ENCODE measurements at places on chromosomes 6 and 20.

DNA sequence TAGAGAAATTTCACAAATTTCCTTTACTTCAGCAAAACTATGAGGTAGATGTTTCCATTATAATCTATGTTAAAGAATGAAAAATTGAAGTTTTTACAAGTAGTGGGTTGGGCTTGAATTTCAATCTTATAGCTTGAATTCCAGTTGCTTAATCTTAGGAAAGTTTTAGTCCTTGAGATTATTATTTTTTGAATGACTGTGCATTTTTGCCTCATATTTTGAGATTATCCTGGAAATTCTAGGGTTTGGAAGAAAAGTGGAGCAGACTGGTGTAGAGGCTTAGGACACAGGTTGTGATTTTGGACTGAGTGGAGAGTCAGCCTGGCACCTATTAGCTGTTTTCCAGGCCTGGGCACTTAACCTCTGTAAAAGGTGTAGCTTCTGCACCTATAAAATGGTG lies 5.7 kb downstream of the MTCL3 start:
- no peak for DNase-seq

- no peak for DNase-seq
These were observed 4.4 kb downstream of the LRRC73 start for GRCh38 chr6:43505718-43506117.

GRCh38 chr20:22810626-22811569 lies 224.2 kb upstream of the SSTR4 start:
- DNase-seq = no peak

DNA sequence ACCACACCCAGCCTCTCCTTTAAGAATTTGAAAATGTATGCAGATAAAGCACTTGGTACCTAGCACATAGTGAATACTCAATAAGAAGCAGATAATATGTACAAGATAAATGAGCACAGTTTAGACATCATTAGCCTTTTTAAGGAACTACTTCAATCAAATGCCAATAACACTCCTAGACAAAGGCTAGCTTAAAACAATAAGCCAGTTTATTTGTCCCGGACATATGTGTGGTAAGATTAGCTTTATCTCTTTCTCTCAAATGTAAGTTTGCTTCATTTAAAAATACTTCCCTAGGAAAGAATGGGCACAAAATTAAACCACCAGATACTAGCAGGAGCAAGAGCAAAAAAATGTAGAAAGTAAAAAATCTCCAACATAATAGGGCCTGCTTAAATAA lies 73.8 kb downstream of the MAP3K5 start:
- no peak for DNase-seq

DNA sequence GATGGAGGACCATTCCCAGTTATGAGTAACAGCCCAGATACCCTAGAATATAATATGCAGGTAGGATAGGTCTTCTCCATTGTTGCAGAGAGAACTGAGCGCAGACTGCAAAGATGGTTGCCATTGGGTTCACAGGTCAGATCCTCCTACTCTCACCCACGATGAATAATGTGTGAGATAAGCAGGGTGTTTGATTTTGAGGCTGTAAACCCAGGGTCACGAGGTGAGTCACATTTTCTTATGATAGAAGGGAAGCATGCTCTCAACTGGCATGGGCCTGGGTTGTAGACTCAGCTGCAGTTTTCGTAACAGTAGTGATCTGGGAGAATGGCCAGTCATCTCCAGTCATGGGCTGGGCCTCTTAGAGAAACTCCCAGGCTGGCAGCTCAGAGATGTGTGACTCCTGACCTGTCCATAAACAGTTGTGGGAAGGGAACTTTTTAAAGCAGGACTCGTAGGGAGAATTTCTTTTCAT lies 74.2 kb downstream of the CD164 start:
- peak; percentile 74 for DNase-seq

DNA sequence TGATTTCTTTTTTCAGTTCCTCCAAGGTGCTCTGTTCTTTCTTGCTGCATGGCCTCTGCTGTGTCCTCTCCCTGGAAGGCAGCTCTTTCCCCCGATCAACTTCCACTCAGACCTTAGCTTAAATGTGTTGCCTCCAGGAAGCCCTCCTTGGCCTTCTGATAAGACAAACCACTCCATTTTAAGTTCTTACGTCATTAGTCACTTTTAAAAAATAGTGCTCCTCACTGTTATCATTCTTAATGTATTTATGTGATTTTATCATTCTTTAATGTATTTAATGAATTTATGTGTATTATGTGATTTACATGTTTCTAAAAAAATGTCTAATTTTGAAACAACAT lies 12.2 kb upstream of the MANBAL start:
- DNase-seq = no peak

GRCh38 chr6:142700671-142701312 lies 244.2 kb downstream of the HIVEP2 start:
- no peak for DNase-seq

GRCh38 chr6:36949636-36950035 lies 4.9 kb upstream of the PI16 start:
- no peak for DNase-seq

GRCh38 chr6:89281779-89282246 lies 33.3 kb downstream of the GABRR2 start:
- DNase-seq = no peak

DNA sequence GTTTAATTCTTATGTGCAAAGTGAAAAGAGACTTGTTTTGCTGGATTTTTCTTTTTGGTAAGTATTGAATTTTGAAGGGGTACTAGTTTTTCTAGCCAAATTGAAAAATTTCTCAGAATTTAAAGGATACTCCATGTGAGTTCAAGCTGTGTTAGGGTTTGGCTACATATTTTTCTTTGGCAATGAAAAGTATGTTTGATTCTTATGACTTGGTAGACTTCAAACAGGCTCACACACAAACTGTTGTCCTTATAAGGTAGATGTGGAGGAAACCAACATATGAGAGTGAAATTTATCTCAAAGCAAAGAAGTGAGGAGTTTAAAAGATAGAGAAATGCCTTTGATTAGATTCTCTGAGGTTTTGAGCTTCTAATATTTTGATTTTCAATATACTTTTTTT lies 356.7 kb downstream of the BCKDHB start:
- no peak for DNase-seq

DNA sequence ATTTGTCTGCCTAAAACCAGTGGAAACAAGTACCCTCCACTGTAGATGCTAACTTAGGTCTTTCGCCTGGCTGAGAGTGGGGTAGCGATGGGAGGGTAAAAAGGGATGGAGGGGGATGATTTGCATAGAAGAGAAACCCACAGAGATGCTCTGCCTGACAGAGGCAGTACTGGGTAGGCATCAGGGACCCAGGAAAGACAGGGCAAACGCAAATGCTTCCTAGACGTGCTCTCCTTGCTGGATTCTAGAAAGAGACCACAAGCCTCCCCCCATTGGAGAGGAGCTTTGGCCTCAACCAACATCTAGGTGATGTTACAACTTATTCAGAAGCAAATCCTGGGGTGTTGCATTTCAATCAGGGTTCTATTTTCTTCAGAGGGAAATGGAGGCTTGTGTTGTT lies 3.2 kb downstream of the OLIG3 start:
- no peak for DNase-seq

DNA sequence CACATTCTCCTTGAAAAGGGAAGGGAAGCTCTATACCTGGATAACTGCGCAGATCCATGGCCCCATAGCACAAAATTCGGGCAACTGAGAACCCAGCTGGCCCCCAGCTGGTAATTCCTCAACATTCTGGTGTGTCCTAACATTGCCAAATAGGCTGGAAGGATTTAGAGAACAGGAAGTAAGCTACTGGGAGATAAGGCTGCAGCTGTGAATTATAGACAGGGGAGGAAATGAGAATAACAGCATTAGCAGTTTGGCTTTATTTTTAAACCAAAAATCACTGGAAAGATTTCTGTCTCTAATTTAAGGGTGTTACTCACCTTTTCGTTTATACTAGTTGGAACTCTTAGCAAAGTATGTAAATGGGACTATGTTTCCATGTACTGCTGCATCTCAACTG lies 97.2 kb downstream of the TULP4 start:
- DNase-seq = peak; percentile 28

DNA sequence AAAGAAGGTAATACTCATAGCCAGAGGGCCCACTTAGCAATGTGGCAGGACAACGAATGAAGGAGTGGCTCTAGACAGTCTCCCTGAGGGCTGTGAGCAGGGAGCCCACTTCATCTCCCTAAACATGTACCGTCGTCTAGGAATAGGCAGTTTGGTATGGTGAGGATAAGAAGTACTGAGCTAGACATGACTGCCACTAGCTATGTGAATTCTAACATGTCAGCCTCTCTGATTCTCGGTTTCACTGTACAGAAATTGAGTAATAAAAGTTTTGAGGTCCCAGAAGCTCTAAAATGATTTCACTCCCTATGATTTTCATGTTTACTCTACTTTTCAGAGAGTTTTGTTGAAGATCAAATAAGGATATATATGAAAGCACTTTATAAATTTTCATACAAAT lies 107.1 kb downstream of the AHI1 start:
- DNase-seq = no peak

- DNase-seq = no peak
These were observed 254.3 kb downstream of the SOX4 start for GRCh38 chr6:21847711-21848480.

DNA sequence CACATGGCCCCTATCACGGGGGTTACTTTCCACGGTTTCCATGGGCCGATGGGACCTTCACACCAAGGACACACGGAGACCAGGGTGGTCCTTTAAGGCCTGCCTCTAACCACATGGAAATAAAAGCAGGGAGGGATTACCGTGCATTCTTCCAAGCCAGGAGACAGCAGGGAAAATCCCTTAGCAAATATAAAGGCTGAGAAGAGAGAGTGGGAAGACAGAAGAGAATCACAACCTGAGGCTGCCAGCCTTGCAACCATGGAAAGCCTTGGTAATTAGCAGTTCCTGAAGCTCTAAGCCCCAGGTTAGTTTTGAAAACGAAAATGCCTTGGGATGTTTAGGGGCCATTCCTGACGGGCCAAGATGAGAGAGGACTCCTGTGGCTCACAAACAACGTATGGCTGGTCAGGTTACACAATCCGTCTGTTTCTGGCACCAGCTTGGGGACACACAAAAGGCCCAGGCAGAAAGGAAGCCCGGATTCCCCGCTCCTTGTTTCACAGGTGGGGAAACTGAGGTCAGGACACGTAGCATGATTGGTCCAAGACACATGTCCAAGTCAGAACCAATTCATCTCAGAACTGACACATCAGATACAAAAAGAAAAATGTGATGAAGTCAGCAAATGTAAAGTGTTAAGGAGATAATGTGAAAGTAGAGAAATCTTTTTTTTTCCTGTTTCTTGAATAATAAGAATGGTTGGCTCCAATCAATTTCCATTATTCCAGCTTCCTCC lies 2.8 kb downstream of the PREX1 start:
- no peak for DNase-seq

DNA sequence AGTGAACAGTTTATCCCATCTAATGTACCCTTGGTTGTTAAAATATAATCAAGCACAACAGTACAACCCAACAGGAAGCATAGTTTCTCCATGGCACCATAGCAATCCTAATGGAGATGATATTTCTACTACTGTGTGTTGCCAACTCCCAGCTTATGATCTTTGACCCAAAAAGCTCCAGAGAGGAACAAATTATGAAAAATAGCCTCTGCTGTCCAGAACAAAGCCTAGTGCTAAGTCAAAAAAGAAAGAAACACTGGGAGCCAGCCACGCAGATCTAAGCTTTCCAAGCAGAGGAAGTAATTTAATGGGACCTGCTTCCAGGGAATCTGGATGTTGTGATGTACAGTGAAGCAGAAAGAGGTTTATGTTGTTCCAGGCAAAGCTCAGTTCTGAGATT lies 52.2 kb upstream of the TASP1 start:
- DNase-seq = no peak

DNA sequence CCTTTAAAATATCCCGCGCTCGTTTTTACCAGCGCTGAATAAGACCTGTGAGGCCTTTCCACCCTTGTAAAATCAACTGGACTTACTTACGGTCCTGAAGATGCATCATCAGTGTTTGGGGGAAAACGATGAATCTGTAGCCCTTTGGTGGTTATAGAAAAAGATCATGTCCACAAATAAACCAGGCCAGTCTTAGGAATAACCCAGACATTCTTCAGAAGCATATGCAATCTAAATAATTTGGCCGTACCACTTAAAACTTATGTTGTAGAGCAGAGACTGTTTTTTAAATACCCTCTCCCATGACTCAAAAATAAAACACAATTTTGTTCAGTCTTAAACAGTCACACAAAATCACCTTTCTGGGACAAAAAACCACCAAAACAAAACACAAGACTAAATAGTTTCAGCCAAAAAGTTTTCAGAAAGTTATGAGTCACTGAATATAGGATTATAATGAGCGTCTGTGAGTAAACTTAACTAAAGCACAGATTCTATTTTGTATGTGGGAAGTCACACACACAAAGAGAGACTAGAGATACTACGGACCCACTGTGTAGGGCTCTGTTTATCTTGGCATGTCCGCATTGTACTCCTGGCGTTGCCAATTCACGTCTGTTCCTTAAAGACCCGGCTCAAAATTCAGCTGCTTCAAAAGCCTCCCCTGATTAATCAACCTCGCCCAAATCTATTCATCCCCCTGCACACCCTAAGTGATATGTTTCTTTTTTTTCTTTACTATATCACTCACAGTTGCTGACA lies 26.5 kb upstream of the SMOC2 start:
- DNase-seq = no peak

GRCh38 chr6:37554480-37554819 lies 54.8 kb upstream of the CCDC167 start:
- DNase-seq = no peak

DNA sequence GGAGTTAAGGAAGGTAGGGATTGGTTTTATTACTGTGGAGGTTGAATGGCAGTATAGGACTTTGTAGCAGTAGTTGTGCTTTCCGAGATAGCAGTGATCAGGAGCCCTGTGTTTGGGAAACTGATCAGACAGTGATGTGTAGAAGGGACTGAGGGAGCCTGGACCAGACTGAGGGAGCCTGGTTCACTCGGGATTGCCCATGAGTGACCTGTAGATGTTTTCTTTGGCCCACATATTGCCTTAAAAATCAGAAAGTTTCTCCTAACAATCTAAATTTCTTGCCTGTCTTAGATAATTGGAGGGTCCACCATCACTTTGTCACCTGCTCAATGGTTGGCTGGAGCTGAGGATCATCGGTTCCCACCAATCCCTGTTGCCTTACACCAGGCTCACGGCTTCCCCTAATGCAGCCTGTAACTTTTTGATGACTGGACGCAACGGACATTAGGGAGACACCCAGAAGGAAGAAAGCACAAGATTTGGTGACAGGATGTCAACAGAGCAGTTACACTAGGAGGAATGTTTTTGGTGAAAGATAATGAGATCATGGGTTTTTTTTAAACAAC lies 1.1 kb downstream of the CDS2 start:
- DNase-seq = no peak

GRCh38 chr6:116016846-116017545 lies 43.7 kb downstream of the FRK start:
- no peak for DNase-seq

- no peak for DNase-seq
These were observed 117.0 kb downstream of the ANKRD60 start for GRCh38 chr20:58111310-58112016.

- DNase-seq = peak; percentile 59
These were observed 76.2 kb upstream of the BCLAF1 start for GRCh38 chr6:136365776-136366354.

- peak; percentile 29 for DNase-seq
These were observed 338.3 kb upstream of the NT5E start for GRCh38 chr6:85111481-85112011.

Measured in left cardiac atrium (tissue), 4 donors.